ENCODE measurements at places on chromosomes 5 and 9.

DNA sequence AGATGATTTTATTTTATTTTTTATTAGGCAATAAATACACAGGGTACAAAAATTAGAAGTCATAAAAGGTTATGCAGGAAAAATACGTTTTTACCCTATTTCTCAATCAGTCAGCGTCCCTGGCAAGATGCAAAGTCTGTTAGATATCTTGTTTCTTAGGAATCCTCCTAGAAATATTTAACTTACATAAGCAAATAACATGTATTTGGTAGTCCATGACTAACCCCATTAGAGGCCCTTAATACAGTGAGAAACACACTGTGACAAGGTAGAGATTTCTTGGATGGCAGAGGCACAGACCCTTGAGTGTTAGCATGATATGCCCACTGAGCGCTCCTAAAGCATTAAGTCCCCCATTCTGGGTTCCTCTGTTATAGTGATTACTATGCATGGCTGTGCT, 121.2 kb upstream of the ADAMTSL1 start:
- no peak for DNase-seq

DNA sequence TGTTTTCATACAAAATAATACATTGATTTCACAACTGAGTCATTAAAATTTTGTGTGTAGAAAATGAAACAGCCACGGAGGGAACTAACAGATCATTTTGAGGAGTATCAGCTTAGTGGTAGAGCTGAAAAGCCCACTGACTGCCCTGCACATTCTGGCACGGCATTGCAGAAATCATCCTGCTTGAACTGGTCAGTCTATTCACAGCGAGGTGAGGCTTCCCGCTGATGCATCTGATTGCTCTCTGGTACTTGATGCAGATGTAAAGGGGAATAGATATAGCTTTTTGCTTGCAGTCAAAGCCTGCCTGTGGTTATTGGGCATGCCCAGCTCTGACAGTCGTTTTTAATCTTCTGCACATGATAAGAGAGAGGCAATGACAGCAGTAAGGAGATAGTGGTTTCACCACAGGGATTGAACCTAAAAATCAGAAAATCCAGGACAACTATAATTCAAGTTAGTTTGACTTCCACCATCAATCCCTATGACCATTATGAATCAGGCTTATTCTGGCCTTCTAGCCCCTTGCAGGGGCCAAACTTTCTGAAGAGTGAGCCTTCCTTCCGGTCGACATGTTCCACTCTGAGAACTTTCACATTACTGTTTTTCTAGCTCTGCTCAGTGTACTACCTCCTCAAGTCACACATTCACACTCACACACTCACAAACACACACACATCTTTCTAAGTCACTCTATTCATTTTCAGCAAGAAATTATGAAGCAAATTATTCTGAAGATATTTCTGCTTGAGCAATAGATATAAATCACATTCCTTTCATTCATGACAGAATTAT, 782.8 kb upstream of the NUDT12 start:
- no peak for DNase-seq

DNA sequence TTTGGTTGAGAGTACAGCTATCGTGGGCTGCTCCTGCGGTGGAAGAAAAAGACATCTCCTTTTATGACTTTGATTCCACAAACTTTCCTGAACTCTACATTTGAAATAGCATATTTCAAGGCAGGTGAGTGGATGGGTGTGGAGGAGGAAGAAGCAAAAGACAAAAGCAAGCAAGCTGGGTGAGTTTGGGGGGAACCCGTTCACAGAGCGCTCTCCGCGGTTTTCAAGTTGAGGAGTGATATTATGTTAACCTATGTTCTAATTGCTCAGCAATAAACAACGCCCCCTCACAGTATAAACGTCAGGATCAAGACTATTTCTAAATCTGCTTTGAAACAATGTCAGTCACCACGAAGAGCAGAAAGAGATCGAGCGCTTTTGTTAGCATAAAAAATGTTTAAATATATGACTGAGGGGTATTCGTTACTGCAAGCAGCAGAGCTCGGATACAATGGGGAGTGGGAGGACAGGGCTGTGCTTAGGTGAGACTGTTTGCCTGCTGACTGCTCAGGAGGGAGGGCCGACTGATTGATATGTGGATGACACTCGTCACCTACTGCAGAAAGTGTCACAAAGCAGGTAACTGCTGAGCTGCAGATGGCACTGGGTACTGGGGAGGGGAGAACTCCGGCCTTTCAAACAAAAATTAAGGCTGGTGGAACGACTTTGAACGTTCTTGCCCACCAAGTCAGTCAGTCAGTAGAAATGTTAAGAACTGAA, 236.5 kb downstream of the DRD1 start:
- DNase-seq = no peak

DNA sequence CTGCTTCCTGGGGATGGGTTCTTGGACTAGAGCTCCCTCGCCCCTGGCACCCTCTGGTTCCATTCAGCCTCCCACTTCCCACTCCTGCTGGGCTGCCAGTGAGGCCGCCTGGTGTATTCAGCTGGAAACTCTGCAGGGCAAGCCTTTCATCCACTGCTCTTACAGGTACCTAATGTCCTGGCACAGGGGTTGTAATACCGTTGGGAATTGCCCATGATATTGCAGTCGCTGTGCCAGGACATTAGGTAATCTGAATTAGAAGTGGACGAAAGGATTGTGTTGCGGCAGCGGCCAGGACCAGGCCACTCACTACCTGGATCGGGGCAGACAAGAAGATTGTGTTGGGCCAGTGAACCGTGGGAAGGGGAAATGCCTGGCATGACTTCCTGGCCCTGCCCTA, 13.1 kb downstream of the TMOD1 start:
- no peak for DNase-seq

GRCh38 chr9:136044207-136044970, 50.7 kb downstream of the NACC2 start:
- DNase-seq = no peak

GRCh38 chr5:91361055-91361701, 21.9 kb downstream of the ARRDC3 start:
- no peak for DNase-seq

- no peak for DNase-seq
These were observed 4.5 kb downstream of the ABCA2 start for GRCh38 chr9:137023583-137023991.

DNA sequence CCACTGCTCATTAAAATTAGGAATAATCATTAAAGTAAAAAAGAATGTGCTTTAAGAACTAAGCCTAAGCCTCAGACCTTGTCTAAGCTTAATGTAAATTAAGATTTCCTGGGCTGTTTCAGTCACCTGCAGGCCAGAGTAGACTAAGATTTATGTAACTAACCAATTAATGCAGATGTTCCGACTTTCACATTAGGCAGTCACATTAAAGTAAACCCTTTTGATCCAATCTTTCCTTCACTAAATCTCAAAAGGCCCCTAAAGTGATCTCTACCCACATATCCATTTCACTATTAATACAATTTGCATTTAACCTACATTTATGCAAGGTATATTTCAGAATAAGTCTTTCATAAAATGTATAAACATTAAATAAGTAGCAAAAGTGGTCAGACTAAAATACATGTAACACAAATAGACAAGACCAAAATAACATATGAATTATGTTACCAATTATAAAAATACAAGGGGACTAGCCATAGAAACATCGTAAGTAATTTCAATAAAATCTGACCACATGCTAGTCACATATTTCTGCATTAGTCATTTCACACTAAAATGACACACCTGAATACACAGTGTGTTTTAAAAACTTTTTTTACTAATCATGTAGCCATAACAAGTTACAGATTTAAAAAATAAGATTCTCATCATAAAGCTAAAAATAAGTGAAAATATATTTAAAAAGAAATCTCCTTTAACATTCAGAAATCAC, 7.7 kb downstream of the NR3C1 start:
- DNase-seq = no peak

- DNase-seq = no peak
These were observed 130.0 kb downstream of the MPDZ start for GRCh38 chr9:13149454-13149853.
